Sigmoid colon (tissue), 7 donors: ENCODE measurements at places on chromosomes 7 and 10. TPM values are rescaled to one million over a fixed set of nuclear protein-coding genes. Genes with fewer than 3 reads are reported as not detected.

DNA sequence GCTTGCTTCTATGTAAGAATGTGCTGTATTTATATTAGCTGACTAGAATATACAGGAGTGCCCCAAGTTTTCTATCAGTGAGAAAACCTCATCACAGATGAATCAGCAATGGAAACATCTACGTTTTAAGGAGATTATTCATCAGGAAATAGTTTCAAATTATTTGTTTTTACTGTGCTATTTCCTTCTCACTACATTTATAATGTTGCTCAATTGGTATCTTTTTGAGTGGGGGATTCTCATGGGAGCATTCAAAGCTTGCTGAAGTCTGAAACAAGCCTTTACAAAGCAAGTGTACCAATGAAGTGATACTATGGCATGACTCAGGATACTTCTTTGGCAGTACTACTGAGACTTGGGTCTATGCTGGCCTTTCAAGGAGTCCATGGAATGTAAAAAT is 191.1 kb upstream of the SLC26A5 start:
- H3K27ac ChIP-seq = no peak overlapping the region
- H3K4me1 ChIP-seq = no peaks in the 10 kb centered on the region
- H3K36me3 ChIP-seq = no peaks in the 10 kb centered on the region
- H3K27me3 ChIP-seq = no peaks in the 10 kb centered on the region

AIFM2 gene
- 10.2 TPM for total RNA-seq

- no peaks in the 10 kb centered on the region for H3K27me3 ChIP-seq
- H3K27ac ChIP-seq = no peak overlapping the region
- H3K4me1 ChIP-seq = no peaks in the 10 kb centered on the region
- DNase-seq = no peak
- no peak overlapping the region for H3K4me3 ChIP-seq
Measured at GRCh38 chr7:21352540-21353387, 75.1 kb upstream of the SP4 start.

DNA sequence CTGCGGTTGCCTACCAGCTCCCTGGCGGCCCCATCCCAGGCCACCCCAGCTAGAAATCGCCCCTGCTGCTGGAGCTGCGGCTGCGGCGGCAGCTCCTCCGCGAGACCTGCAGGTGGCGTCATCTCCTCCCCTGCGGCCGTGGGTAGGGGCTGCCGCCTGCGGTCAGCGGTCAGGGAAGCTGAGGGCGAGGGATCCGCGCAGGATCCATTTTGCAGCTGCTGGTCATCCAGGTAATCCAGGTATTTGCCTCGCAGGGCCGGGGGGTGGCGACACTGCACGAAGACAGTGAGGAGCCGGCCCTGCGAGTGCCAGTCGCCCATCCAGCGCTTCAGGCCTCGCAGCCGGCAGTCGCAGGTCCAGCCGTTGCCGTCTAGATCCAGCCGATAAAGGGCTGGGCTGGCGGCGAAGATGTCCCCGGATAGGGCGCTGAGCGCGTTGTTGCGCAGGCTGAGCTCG is 1.5 kb downstream of the TRIL start:
- peaks cover 25% of the 10 kb centered on the region for H3K27me3 ChIP-seq
- H3K4me3 ChIP-seq = peak overlapping the region; percentile 51
- no peaks in the 10 kb centered on the region for H3K4me1 ChIP-seq
- DNase-seq = peak; percentile 80
- no peaks in the 10 kb centered on the region for H3K36me3 ChIP-seq

GRCh38 chr7:7742223-7742622 is 23.8 kb upstream of the RPA3 start:
- no peak overlapping the region for H3K27ac ChIP-seq
- no peak for DNase-seq
- peaks cover 30% of the 10 kb centered on the region for H3K4me1 ChIP-seq

CPA5 gene
- not detected for total RNA-seq

DNA sequence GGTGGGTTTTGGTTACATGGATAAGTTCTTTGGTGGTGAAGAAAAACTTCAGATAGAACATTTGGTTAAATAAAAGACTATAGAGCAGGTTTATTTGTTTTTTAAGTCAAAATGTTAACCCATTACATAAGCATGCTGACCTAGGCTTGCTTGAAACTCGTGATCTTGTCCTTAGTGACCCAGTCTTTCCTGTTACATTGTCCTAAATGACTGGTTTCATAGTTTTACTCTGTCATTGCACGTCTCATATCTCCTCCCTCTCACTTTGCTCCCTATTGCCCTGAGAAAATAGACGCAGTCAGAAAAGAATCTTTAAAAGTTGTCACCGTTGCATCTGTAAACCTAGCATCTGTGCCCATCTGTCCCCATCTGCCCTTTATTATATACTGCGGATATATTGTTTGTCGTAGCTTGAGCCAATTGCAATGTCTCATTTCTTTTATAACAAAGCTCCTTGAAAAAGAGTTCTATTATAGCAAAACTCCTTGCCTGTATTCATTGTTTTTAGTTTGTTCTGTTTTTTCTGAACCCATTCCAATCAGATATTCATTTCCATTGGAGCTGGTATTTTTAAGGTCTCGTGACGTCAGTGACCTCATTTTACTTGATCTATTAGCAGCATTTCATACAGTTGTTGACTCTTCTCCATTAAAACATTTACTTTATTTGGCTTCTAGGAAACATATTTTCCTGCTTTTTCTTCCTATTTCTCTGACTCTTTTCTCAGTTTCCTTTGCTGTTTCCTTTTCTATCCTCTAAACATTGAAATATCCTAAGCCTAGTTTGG is 57.3 kb downstream of the HELLS start:
- H3K36me3 ChIP-seq = no peaks in the 10 kb centered on the region
- H3K27ac ChIP-seq = no peak overlapping the region
- H3K4me3 ChIP-seq = no peak overlapping the region
- H3K27me3 ChIP-seq = no peaks in the 10 kb centered on the region
- no peak for DNase-seq

GRCh38 chr7:120991581-120991980 is 3.1 kb downstream of the CPED1 start:
- DNase-seq = no peak
- peaks cover 19% of the 10 kb centered on the region for H3K4me1 ChIP-seq
- H3K27ac ChIP-seq = peak overlapping the region; percentile 95
- H3K4me3 ChIP-seq = peak overlapping the region; percentile 45
- no peaks in the 10 kb centered on the region for H3K27me3 ChIP-seq

DNA sequence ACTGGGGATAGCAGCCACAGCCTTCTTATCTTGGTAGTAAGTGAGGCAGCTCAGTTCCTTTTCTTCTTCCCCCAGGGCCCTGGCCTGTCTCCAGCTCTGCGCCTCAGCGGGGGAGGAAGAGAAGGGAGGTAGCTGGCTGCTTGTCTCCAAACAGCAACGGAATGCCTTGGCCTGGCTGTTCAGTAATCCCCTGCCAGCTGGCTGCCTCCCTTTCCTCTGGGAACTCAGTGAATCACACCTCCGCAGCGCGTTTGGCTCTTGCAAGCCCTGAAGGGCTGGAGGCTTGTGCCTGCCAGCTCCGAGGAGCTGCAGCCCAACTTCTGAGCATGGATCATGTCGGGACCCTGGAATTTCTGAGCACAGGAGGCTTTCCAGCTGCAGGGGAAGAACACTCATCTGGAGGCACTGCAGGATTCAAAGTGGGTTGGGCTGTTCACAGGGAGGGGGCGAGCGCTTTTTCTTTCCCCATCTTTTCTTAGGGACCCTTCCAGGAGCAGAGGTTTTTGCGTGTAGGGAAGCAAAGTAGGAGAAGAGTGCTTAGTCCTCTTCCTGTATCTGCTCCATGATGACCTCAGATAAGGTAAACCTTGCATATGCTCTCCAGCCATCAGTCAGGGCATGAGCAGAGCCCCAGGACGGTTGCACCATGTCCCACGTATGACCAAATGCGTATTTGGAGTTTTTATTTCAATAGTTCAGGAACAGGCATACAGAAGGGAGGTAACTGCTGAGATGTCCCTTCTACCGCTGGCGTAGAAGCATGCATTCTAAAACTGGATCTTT is 253.2 kb upstream of the INHBA start:
- no peaks in the 10 kb centered on the region for H3K27me3 ChIP-seq
- H3K27ac ChIP-seq = peak overlapping the region; percentile 61
- DNase-seq = peak; percentile 99
- H3K4me3 ChIP-seq = no peak overlapping the region

FGFBP3 gene
- total RNA-seq = 0.27 TPM

- H3K36me3 ChIP-seq = no peaks in the 10 kb centered on the region
- no peak overlapping the region for H3K27ac ChIP-seq
- no peaks in the 10 kb centered on the region for H3K4me1 ChIP-seq
- DNase-seq = no peak
- H3K4me3 ChIP-seq = no peak overlapping the region
Measured at GRCh38 chr10:30577048-30577447, 52.5 kb downstream of the LYZL2 start.

DNA sequence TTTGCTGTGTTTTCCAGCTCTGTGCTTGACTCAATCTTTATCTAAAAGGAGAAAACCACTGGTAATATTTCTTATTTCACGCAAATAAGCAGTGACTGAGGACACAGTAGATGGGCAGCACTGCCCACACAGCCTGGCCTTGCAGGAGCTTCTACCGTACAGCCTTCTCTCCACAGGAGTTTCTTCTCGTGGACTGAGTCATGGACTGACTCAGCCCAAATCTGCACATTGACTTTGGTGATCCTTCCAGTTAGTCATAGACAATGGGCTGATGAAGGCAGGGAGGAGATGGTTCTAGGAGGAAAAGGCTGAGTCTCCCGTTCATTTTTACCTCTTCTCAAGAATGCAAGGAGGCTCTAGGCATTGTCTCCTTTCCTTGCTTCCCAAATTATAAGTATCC is 200.7 kb downstream of the RAPGEF5 start:
- H3K27me3 ChIP-seq = no peaks in the 10 kb centered on the region
- no peaks in the 10 kb centered on the region for H3K36me3 ChIP-seq
- H3K4me1 ChIP-seq = no peaks in the 10 kb centered on the region
- no peak for DNase-seq
- H3K27ac ChIP-seq = no peak overlapping the region
- H3K4me3 ChIP-seq = no peak overlapping the region
